ENCODE measurements at places on chromosomes 7 and 10.
A peak's percentile ranks its signal among the peaks of the same experiment; 100 is the strongest.

DNA sequence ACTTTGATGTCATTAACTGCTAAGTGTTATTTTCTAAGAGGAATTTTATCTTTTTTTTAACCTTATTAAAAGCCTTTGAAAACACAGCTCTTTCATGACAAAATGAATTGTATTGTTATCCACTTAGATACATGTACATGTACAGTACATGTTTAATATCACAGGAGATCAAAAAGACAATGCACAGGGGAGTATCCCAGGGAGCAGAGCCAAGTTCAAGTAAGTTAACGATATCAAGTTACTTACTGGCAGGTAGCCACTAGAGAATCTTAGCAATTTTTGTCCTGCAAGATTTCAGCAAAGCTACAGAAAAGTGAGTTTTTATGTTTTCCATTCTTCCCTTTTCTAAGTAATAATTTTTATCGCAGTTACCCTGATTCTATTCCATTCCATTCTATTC lies 33.9 kb upstream of the ARL4A start:
- no peak for DNase-seq

- no peak for DNase-seq
Measured at GRCh38 chr10:133213641-133214467, 16.2 kb upstream of the UTF1 start.

DNA sequence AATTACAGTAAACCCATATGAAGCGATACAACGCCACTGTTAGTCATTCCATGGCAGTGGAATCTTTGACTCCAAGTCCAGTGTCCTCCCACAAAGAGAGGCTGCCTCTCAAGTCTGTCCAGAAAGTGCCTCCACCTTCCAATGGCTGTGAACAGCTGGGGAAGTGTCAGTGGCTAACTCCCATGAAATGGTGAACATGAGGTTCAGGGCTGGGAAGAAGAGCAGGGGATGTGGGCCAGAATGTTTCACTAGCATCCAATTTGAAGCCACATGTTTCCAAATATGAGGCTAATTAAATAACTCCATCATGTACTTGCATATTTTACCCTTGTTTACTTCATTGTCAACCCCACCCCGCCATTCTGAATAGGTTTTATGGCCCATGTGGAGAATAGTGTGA lies 53.1 kb upstream of the CHST15 start:
- DNase-seq: no peak

GRCh38 chr10:43261578-43262396 lies 5.1 kb downstream of the RASGEF1A start:
- no peak for DNase-seq

DNA sequence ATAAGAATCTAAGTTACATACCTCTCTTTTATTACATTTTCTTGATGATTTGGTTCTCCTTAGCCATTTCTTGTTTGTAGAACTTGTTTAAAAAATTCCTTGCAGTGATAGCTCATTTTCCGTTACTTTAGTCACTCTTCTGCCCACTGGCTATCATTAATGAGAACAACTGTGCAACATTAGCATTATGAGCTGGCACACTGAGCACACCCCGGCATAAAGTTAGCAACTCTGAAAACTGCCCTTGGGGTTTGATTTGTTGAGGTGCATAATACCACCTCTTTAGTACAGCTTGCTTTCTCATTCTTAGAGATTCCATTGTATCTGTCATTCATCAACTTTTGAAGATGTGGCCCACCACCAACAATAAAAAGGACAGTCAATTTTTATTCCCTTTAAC lies 87.6 kb upstream of the ADCY1 start:
- DNase-seq: no peak

DNA sequence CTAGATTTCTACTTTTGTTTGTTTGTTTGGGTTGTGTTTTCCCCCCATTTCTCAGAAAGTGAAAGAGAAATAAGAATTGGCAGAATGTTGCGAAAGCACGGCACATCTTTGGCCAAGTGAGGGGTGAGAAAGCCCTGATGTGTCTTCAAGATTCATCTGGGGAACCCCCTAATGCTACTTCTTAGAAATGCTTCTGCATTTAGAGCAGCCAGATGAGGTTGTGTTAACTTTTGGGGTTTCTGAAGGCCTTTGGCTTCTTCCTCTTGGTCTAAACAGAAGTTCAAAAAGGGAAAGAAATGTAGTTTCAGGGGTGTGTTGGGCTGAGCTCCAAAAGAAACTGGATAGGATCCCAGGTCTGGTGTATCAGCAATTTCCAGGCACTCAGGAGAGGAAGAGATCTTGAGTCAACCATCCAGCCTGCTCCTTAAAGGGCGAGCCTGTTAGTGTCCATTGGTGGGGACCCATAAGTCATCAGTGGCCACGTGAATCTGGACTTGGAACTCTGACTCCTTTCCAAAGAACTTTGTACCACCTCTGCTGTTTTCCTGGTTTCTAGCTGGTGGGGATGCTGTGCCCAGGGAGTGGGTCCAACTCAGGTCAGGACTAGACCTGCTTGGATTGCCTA lies 6.5 kb downstream of the DUSP5 start:
- peak; percentile 32 for DNase-seq

- no peak for DNase-seq
Measured at GRCh38 chr10:84077768-84078167, 61.5 kb upstream of the GHITM start.

- no peak for DNase-seq
Measured at GRCh38 chr10:60823324-60823723, 45.0 kb downstream of the CDK1 start.

DNA sequence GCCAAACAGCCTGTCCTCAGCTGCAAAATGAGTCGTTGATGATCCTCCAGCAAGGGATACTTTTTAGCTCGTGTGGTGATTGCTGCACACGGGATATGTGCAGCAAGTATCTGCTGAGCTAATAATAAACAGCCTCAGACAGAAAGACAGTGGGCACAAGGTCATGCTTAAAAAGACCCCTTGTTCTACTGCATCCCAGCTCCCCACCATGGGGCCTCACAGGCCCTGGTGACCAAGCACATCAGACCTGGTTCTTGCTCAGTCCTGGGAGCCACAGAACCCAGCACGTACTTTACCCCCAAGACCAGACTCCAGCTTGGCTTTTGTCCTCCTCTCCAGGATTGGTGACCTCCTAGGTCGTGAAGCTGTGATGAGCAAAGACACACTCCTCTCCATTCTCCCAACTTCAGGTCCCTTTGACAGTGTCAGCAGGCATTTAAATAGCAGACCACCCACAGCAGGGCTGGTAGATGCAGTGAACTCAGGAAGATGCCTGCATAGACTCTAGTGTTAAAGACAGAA lies 50.5 kb downstream of the EGFR start:
- DNase-seq: no peak

DNA sequence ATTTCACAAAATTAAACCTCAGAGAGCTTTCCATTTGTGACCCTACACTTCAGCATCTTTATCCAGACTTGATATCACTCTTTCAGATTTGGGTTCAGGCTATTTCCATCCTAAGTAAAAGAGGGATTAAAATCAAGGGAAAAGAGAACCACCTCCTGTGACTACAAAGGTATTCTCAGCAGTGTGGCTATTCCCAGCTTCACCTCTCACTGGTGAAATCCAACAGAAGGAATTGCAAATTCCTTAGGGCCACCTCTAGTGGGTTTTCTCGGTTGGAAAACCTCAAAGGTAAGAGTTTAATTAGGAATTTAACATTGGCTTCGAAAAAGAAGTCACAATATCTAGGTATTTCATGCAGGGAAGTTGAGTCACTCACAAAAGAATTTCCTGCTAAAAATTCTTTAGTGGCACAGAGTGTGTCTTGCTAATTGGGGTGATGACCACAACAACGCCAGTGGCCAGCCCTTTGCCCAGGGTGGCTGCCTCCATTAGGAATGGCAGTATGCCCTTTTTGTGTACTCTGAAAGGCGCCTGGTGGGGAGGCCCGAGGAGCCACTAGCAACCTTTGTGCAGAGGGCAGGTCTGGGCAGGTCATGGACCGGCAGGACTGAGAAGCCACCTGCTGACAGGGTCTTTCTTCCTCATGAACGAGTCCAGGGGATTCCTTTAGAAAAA lies 52.2 kb downstream of the SEM1 start:
- DNase-seq: no peak

DNA sequence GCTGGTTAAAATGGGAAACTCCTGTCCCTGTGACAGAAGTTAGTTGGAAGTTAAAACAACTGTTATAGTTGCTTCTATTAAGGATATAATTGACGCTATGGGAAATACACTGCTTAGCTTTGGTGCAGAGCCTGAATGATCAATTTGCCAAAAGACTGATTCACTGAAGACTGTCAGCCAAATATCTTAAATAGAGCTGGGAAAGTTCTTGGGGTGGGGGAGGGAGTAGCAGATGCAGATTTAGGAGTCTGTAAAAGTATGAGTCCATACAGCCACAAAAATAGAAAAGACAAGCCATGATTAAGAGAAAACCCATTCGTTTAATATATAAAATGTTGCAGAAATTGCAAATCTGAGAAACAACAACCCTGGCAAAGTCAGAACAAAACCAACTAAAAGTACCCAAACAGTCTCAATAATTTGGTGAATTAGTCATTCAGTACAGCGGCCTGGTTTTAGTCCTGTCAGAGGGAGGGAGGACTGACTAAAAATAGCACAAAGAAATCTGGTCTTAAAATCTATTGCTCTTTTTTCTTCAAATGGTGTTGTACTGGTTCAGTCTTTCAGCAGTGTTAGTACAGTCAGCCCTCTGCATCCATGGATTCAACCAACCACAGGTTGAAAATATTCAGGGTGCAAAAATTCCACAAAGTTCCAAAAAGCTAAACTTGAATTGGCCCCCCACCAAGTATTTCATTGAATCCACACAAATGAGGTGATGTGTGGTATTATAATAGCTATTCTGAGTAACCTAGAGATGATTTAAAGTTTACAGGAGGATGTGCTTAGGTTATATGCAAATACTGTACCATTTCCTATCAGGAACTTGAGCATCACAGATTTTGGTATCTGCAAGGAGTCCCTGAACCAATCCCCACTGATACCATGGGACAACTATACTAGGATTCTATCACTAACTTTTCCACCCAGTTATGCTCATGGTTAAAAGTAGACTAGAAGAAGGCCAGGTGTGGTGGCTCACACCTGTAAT lies 30.0 kb downstream of the STK17A start:
- DNase-seq: no peak

- no peak for DNase-seq
Measured at GRCh38 chr7:28432105-28432504, 19.8 kb downstream of the CREB5 start.

GRCh38 chr10:132993271-132994184 lies 51.2 kb upstream of the CFAP46 start:
- DNase-seq: no peak

DNA sequence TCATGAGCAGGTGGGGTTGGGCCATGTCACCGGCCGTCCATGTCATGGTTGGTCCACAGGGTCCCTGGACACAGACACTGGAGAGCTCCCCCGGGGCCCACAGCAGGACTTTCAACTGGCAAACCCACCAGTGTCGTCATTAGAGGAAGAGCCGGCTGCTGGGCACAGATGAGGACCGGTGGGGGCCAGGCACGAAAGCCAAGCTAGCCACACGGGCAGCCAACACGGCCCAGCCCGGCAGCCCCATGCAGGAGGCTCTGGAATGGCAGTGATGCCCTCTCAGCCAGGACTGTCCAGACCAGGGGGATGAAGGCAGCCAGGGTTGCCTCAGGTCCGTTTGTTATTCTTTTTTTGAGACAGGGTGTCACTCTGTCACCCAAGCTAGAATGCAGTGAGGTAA lies 21.1 kb upstream of the UNCX start:
- DNase-seq: no peak

GRCh38 chr7:73851410-73852338 lies 9.3 kb upstream of the TMEM270 start:
- no peak for DNase-seq

DNA sequence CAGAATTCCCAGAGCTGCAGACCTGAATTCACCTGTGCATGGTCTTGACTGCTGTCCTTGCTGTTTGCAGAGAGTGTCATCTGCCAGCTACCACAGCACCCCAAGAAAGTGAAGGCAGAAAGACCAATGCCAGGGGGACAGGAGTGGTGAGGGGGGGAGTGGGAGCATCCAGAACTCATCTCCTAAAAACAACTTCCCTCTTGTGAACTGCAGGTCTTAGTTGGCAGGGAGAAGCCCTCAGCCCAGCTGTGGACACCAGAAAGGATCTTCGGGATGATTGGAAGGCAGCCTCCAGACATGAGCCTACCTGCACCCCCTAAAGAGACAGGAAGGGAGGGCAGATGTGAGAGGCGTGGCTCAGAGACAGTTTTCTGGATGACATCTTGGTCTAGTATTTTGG lies 615.8 kb upstream of the MGMT start:
- no peak for DNase-seq

GRCh38 chr7:39349452-39350123 lies 216.6 kb upstream of the YAE1 start:
- no peak for DNase-seq

- DNase-seq: no peak
Measured at GRCh38 chr10:100717166-100717565, 28.2 kb upstream of the PAX2 start.

DNA sequence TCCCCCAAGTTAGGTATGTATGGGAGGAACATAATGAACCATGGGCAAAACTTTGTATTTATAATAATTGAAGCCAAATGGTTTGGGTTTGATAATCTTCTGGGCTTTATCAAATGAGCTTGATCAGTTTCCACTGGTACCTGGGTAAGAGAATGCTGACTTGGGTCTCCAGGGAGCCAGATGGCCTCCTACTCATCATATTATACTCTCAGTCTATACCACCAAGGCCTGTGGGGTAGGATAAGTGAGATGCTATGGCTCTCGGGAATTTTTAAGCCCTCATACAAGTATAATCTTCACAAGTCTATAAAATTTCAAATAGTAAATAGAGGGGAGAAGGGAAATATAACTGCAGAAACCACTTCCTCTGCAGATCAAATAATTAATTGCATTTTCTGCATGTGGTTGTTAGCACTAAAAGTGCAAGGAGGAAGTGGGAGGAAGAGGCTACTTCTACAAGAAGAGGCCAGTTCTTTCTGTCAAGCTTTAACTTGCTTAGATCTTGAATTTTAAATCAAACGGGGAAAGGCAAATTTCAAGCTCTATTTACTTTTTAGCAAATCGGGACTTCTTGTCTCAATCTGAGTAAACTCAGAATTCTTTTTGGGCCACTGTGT lies 349.0 kb downstream of the SORCS1 start:
- DNase-seq: no peak

DNA sequence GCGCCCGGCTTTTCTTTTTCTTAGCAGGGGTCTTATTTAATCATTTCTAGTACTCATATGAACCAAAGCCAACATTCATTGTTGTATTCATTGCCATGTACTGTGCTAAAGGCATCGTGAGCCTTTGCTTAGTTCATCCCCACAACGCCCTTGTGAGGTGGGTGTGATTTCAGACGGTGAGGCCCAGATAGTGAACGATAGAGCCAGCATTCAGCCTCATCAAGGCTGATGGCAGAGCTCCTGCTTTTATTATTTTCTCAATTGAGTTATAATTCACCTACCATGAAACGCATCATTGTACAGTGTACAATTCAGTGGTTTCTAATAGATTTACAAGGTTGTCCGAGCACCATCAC lies 50.1 kb downstream of the HK1 start:
- DNase-seq: no peak

- DNase-seq: no peak
Measured at GRCh38 chr10:14407567-14407966, 76.8 kb upstream of the FRMD4A start.

All from thyroid gland (tissue), 4 donors.